ENCODE measurements at places on chromosomes 7 and 10.

GRCh38 chr10:24873281-24873683 is 79.1 kb downstream of the PRTFDC1 start:
- DNase-seq, result peak; percentile 92

DNA sequence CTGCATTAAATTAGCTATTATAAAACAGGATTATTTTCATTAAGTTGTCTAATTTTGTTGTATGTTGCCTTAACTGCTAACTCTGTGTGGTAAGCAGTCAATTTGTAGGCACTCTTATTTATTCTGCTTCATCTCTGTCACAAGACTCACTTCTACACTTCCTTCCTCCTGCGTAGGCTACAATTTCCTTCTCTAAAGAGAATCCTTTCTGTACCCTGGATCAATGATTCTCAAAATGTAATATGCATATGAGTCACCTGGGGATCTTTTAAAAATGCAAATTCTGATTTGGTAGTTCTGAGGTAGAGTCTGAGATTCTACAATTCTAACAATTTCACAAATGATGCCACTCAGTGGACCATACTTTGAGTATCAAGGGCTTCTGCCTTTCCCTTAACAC is 4.4 kb upstream of the UBE2D1 start:
- DNase-seq, result no peak

DNA sequence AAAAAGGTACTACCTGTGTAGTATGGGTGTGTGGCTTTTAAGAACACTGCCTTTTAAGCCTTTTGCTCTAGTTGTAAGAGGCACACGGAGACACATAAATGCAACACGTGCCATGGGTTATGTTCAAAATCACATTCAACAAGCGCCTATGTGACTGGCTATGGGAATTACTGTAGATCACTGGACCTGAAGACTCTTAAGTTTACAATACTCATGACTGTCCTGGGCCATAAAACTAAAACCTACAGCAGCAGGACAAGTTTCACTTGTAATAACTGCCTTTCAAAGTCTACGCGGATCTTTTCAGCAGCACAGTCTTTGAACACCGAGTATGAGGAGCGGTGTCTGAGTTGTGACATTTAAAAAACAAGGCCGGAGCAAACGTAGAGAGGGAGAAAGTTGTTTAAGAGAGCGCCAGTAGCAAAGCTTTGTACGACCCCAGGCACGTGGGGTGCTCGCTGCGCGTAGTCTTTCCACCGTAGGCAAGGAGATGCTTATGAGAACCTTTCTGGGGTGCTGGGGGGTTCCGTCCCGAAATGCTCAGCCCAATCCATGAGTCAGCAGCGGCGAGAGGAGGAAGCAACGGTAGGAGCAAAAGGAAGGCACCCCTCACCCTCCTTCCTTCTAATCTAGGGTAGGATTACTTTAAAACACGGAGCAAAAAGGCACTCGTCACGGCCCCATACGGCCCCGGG is 662 bp downstream of the DNAJC2 start:
- peak; percentile 60 for DNase-seq

DNA sequence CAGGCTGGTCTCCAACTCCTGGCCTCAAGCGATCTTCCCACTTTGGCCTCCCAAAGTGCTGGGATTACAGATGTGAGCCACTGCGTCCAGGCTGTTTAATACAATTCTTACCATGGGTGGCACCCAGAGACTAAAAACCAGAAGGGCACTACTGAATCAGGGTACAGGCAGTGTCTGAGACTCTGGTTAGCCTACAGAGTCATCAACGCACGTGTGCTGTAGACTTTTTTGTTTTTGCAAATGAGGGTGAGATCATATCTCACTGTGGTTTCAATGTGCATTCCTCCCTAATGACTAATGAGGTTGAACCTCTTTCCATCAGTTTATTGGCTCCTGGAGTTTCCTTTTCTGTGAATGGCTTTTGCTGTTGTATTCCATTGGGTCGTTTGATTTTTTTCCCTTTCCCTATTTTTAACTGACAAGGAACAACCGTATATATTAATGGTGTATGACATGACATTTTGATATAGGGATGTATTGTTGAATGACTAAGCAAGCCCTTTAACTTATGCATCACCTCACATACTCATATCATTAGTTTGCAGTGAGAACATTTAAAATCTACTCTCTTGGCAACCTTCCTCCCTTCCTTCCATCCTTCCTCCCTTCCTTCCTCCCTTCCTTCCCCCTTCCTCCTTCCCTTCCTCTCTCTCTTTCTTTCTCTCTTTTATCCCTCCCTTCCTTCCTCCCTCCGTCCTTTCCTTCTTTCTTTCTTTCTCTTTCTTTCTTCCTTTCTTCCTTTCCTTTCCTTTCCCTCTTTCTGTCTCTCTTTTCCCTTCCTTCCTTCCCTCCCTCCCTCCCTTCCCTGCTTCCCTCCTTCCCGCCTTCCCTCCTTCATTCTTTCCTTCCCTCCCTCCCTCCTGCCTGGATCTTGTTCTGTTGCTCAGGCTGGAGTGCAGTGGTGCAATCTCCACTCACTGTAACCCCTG is 9.3 kb upstream of the TMEM270 start:
- peak; percentile 97 for DNase-seq

GRCh38 chr10:27911539-27911938 is 87.3 kb downstream of the ODAD2 start:
- no peak for DNase-seq

- DNase-seq, result no peak
Observed at GRCh38 chr10:100359529-100360150, 12.6 kb downstream of the SCD start.

DNA sequence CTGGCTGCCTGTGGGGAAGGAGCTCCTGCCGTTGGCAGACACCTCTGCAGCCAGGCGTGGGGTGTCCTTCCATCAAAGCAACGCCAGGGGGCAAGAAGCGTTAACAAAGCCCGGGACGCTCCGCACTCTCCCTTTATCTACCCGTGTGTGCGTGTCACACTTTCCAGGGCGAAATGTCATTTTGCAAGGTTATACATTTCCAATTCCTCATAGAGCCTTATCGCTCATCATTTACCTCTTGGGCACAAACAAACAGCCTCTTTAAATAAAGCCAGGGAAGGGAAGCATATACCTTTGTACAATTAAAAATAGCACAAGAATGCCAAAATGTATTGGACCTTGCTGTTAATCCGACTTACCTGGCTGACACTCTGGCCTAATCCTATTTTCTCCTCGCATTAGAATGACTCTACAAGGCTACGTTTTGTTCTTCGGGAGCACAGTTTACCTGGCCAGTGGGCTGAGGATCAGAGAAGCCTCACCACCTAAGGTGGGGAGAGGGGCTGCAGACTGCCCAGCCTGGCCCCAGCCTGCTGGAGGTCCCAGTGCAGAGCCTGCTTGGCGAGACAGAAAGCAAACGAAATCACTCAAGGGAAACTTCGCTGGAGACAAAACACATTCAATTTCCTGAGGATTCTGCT is 77.6 kb upstream of the EN2 start:
- DNase-seq, result peak; percentile 55

DNA sequence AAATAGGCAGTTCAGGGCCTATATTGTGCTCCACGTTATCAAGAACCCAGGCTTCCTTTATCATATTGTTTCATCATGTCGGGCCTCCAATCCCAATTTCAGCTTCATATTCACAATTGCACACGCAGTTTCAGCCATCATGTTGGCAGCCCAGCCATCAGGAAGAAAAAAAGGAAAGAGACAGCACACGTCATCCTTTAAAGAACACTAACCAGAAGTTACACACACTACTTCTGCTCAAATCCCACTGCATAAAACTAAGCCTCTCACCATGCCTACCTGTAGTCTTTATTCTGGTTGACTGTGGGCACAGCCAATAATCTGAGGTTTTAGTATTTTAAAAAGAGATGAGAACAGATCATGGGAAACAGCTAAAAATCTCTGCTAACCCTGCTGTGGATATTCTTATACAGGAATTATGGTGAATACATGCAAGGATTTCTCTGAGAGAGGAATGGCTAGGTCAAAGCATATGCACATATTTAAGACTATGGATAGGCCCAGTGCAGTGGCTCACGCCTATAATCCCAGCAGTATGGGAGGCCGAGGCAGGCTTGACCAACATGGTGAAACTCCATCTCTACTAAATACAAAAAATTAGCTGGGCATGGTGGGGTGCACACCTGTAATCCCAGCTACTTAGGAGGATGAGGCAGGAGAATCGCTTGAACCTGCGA is 534.4 kb downstream of the ETV1 start:
- DNase-seq, result no peak

GRCh38 chr7:76216381-76217082 is 14.8 kb downstream of the SRRM3 start:
- DNase-seq, result no peak

GRCh38 chr7:111639934-111640333 is 77.6 kb upstream of the IMMP2L start:
- peak; percentile 73 for DNase-seq

GRCh38 chr7:137846827-137847567 is at the start of gene DGKI:
Gene DGKI, minus strand, starts transcription at chr7:137846974.
- no peak for DNase-seq

DNA sequence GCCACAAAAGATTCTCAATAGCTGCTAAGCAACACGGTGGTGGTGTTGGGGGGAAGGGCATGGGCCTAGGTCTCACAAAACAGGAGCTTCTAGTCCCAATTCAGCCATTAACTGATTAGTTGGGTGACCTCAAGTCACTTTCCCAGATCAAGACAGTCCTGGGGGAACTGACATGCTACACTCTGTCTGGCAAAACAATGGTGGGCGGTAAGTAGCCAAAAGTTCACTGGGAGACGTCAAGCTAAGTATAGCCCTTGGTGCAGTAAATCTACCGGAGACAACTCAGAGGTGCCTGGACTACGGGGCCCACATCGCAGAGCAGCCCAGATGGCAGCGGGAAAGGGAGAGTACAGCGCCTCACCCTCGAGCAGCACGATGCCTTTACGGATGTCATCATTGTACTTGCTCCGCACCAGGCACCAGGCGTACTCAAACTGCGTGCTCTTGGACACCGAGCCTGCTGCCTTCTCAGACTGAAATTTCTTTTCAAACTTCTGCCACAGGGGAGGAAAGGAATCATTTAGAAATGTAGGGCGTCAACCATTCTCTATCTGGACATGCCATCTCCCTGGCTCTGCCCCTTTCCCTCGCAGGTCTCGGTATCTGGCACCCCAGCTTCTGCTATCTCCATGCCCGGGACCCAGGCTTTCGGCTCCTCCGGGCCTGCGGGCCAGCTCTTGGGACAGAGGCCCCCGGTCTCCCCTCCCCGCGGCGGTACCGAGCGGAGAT is 1.1 kb downstream of the FIS1 start:
- DNase-seq, result peak; percentile 40

- DNase-seq, result no peak
Observed at GRCh38 chr10:81969136-81969535, 94.1 kb downstream of the NRG3 start.

DNA sequence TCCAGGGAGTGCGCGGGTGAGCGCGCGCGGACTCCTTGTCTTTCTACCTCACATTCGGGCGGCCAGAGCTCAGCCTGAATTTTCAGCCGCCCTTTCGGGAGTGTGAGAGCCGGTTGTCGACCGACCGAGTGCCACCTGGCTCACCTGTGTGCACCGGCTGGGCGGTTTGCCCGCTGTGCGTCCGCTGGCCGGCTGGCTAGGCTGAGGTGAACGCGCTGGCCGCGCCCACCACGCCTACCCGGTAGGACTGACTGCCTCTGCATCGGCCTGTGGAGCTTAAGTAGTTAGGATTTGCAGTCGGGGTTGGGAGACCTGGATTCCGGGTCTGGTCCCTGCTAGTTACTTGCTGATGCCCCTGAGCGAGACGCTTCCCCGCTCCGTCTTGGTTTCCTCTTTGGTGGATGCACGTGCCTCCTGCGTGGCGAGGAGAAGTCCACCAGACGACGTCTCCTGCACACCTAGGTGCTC is 553 bp downstream of the TSPAN15 start:
- no peak for DNase-seq

- no peak for DNase-seq
Observed at GRCh38 chr10:77007834-77008233, 629.8 kb downstream of the KCNMA1 start.

DNA sequence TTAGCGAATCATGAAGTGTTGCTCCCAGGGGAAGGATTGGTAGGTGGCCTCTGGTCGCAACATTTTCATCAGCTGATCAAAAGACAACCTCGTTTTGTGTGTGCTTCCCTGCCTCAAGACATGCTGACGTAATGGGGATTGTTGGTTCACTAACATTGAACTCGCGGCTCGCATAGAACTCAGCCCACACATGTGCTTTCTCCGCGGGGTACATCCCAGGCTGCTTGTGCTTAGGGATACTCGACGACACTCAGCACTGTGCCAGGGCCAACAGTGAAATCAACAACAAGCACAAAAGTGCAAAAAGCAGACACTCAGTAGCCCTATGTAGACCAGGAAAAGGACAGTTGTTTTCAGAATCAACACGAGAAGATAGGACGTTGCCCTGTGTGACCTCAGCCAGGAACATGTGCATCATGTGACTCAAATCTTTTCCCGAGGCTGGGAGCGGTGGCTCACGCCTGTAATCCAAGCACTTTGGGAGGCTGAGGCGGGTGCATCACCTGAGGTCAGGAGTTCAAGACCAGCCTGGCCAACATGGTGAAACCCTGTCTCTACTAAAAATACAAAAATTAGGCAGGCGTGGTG is 20.8 kb downstream of the WIPI2 start:
- DNase-seq, result no peak

GRCh38 chr7:49563693-49564378 is 209.6 kb upstream of the VWC2 start:
- no peak for DNase-seq

DNA sequence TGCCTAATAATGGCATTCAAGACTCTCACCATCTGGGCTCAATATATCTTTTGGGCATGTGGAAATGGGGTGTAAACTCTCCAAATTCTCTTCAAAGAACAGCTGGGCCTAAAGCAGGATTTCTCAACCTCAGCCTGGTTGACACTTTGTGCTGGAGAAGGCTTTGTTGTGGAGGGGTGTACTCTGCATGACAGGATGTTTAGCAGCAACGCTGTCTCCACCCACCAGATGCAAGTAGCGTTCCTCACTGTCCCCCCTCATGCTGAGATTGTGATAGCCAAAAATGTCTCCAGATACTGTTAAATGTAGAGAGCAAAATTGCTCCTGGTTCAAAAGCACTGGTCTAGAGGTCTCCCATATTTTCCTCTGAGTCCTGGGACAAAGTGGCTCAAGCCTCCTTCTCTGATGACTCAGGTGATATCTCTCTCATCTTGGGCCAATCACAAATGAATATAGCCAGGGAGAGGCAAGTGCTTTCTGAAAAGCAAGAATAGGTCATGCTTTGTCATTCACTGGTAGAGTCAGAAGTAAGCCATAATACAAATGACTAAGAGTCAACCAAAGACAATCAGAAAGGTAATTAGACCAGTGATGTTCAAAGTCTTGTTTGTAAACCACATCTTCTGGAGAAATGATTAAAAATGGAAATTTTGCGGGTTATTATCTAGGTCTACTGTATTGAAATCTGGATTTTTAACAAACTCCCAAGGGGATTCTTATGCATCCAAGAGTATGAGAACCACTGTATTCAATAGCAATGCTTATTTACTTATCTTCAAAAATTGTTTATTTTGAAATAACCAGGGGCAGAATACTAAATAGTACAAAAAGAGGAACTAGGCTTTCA is 330.8 kb downstream of the PTEN start:
- DNase-seq, result peak; percentile 26

DNA sequence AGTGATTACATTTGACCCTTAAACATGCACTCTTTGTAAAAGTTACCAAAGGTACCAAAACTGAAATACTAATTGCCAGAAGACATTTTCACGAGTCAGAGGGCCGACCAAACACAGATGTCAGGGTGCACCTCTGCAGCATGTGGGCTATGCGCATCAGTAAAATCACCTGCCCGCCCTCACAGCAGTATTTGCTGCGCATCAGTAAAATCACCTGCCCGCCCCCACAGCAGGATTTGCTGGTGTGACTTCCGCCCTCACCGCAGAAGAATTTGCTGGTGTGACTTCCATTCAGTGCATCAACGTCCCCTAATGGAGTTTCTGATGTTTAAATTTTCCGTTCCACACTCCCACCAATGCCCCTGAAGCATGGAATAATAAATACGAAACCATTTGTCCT is 202.9 kb downstream of the PTPRN2 start:
- no peak for DNase-seq

All from fibroblast of villous mesenchyme (primary cell).